Cardiac muscle cell (in vitro differentiated cells and primary cell): ENCODE measurements at places on chromosomes 12 and 14. TPM values are rescaled to one million over a fixed set of nuclear protein-coding genes. Genes with fewer than 3 reads are reported as not detected.

DNA sequence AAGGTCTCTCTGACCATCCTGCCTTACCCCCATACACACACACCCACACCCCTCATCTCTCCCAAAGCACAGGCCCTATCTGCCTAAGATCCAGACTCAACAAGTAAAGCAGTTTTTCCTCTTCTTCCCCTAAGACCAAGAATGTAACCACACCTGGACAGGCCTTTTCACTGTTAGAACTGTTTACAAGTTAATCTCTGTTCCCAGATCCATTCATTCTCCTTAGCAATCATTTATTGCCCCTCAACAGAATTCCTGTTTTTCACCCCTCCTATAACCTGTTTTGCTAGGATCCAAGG lies 1.9 kb upstream of the CIROP start:
- no peaks in the 10 kb centered on the region for H3K27me3 ChIP-seq
- DNase-seq, result no peak
- H3K4me1 ChIP-seq, result peaks cover 4% of the 10 kb centered on the region

DNA sequence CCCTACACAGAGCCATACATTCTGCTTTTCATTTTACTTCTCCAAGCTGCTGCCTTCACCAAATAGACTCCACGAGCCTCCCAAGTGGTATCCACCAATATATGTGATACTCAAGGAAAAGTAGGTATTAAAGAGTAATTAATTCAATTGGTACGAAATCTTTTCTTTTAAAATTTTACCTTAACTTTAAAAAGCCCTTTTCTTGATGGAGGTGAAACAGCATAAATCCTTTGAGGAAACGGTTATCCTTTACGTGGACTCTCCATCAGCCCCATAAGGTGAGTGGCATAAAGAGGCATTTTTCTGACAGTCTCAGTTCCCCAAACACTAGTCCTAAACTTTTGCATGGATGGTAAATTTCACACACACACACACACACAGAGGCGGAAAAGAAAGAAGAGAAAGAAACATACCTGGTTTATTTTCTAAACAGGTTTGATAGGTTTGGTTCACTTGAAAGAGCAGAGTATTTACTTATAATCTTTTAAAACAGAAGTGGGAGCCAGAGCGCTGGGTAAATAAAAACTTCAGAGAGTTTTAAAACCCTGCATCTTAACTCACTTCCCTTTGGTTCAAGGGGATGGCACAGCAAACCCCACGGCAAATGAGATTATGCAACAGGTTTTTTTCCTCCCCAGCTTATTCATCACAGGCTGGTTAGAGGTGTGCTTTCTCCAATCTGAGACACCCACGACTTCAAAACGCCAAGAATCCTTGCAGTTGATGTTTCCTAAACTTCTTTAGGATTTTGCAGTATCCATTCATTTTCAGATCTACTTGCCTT lies 1.9 kb downstream of the DUSP16 start:
- H3K4me3 ChIP-seq, result peak overlapping the region; percentile 99
- DNase-seq, result peak; percentile 76
- peak overlapping the region; percentile 100 for H3K27ac ChIP-seq
- H3K27me3 ChIP-seq, result no peaks in the 10 kb centered on the region
- H3K4me1 ChIP-seq, result peaks cover 26% of the 10 kb centered on the region

DNA sequence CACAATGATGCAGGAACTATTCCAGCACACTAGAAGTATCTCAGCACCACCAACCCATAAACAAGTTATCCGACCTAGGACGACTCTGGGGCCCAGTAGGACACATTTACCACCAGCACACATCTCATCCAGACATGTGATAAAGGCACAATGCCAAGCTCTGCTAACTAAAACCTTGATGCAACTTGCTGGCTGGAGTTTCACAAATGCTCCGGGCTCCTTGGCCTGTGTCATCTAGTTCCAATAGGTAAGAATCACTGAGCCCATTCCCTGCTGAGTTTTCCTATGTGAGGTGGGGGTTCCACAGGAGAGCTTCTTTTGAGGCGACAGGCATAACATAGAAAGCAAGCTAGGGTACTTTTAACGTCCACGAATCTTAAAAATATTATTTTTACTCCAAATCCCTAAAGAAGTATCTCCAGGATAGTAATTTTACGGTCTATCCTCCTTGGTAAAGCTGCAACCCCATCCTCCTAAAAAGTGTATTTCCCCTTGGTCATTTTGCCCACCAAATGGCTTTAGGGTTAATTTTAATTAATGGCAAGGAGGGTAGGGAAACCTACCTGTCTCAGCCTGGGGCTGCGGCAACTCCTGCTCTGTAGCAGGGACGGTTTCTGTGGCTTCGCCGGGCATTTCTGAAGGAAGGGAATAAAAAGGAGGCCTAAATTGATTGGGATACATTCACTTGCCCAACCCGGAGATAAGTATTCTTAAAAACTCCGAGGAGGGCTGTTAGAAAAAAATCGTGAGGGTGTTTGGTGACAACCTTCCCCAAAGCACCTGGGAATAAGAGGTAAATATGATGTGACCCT lies 1.0 kb downstream of the NACA start:
- peak overlapping the region; percentile 98 for H3K27ac ChIP-seq
- H3K4me1 ChIP-seq, result peaks cover 48% of the 10 kb centered on the region
- no peaks in the 10 kb centered on the region for H3K27me3 ChIP-seq
- H3K4me3 ChIP-seq, result peak overlapping the region; percentile 86

DNA sequence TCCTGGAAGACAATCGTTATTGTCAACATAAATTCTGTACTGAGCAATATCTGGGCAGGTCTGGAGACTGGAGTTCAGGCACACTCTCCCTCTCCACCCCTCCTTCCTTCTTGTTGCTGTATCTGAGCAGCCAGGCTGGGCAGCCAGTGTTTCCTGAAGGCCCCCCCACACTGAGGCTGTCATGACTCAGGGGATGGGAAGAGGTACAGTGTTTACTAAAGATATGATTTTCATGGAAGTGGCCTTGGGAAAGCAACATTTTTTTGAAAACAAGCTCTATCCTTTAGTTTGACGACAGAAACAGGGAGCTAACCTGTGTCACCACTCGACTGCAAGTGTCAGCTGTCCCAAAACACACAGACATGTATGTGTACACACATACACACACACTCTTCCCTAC lies 1485.4 kb upstream of the TMEM132C start:
- DNase-seq, result no peak
- H3K4me3 ChIP-seq, result no peak overlapping the region

DNA sequence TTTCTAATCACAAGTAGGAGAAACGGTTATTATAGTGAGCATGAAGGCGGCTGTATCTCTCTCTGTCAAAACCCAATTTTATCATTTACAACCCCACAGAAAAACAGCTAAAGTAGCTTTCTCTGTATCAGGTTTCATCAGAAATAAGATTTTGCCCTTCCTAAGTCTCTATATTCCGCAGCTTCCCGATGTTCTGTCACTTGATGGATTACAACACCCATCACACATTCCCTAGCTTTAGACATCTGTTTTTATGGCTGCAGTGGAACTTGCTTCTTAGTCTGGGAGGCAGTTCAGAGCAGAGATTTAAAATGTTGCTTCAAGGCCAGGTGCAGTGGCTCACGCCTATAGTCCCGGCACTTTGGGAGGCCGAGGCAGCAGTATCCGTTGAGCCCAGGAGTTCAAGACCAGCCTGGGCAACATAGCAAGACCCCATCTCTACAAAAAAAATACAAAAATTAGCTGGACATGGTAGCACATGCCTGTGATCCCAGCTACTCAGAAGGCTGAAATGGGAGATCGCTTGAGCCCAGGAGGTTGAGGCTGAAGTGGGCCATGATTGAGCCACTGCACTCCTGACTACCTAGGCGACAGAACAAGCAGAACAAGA lies 27.6 kb upstream of the FOXN3 start:
- no peaks in the 10 kb centered on the region for H3K4me1 ChIP-seq
- H3K27ac ChIP-seq, result no peak overlapping the region
- no peaks in the 10 kb centered on the region for H3K36me3 ChIP-seq
- no peak overlapping the region for H3K4me3 ChIP-seq

DNA sequence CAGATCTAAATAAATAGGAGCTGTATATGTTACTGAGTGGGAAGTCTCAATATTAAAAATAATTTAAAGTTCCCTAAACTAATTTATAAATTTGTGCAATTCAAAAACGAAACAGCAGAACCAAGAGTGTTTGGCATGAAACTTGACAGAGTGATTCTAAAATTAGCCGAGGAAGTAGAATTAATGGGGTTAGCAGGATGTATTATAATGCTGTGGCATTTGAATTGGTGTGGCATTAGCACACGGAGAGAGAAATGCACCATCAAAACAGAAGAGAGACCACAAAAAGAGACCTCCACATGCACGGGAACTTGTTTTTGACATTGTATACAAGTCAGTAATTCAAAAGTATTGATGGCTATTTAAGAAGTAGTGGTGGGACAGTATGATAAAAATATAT lies 366.0 kb upstream of the RGS6 start:
- no peak for DNase-seq
- no peak overlapping the region for H3K4me3 ChIP-seq
- H3K27me3 ChIP-seq, result no peaks in the 10 kb centered on the region
- no peaks in the 10 kb centered on the region for H3K36me3 ChIP-seq
- H3K27ac ChIP-seq, result no peak overlapping the region
- peaks cover 12% of the 10 kb centered on the region for H3K4me1 ChIP-seq

DNA sequence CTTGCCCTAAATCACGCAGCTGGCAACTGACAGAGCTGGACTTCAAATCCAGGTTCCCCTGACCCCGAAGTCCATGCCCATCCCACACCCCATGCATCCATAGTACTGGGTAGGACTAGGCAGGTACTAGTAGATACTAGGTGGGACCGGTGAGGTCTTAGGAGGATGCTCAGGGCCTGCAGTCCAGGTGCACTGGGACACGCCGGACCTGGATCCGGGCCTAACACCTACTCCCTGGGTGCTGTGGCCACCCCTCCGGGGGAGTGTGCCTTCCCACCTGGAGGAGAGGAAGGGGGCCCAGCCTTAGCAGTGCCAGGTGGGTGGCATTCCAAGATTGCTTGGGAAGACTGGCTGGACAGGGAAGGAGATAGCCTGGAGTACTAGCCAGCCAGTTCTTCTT lies 64.8 kb downstream of the CACNA1C start:
- no peak overlapping the region for H3K27ac ChIP-seq
- peaks cover 13% of the 10 kb centered on the region for H3K36me3 ChIP-seq
- H3K27me3 ChIP-seq, result no peaks in the 10 kb centered on the region
- DNase-seq, result no peak
- peaks cover 14% of the 10 kb centered on the region for H3K4me1 ChIP-seq
- H3K4me3 ChIP-seq, result no peak overlapping the region

- H3K4me3 ChIP-seq, result no peak overlapping the region
- no peak for DNase-seq
These were observed 202.0 kb upstream of the KRR1 start for GRCh38 chr12:75713434-75713833.

DNA sequence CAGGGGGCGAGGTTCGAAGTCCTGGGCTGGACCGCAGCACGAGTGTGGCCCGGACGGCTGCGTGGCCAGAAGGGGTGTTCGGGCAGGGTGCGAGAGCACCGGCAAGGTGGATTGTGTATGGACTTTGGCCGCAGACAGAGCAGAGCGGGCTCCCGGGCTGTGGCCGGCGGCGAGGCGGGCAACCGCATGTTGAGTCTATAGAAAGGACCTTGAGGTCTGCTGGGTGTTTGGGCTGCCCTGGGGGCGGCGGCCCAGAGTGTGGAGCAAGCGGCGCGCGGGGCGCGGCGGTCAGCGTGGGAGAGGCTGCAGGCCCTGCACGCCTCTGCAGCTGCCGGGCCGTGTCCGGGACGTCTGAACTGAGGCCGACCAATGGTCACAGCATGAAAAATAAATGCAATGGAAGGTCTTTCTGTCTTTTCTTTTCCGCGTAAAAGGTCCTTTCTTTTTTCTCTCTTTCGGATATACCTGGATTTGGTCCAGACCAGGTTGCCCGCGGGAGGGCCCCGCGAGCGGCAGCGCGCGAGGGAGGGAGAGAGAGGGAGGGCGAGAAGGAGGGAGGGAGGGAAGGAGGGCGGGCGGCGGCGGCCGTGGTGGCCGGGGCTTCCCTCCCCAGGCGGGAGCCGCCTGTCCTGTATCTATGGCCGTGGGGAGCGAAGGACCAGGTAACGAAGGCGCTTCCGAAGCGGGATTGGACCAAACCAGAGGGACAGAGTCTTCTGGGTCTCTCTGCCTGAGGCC lies 5.5 kb upstream of the HOXC9 start:
- DNase-seq, result no peak
- H3K27ac ChIP-seq, result no peak overlapping the region
- H3K4me1 ChIP-seq, result no peaks in the 10 kb centered on the region
- no peak overlapping the region for H3K4me3 ChIP-seq

- DNase-seq, result no peak
- H3K27me3 ChIP-seq, result peaks cover 11% of the 10 kb centered on the region
- no peaks in the 10 kb centered on the region for H3K36me3 ChIP-seq
- H3K4me3 ChIP-seq, result no peak overlapping the region
These were observed 3.8 kb downstream of the GALNT16 start for GRCh38 chr14:69263771-69264170.

DNA sequence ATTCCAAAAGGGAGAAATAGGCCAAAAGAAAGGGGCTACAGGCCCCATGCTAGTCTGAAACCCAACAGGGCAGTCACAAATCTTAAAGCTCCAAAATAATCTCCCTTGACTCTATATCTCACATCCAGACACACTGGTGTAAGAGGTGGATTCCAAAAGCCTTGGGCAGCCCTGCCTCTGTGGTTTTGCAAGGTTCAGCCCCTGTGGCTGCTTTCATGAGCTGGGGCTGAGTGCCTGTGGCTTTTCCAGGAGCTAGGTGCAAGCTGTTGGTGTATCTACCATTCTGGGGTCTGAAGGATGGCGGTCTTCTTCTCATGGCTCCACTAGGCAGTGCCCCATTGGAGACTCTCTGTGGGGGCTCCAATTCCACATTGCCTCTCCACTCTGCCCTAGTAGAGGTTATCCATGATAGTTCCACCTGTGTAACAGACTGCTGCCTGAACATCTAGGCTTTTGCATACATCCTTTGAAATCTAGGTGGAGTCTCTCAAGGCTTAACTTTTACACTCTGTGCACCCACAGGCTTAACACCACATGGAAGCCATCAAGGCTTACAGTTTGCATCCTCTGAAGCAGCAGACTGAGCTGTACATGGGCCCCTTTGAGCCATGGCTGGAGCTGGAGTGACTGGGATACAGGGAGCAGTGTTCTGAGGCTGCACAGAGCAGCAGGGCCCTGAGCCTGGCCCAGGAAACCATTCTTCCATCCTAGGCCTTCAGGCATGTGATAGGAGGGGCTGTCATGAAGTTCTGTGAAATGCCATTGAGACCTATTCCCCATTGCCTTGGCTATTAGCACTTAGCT lies 66.5 kb upstream of the ABCD2 start:
- H3K27ac ChIP-seq, result no peak overlapping the region
- DNase-seq, result no peak
- no peaks in the 10 kb centered on the region for H3K36me3 ChIP-seq
- no peaks in the 10 kb centered on the region for H3K27me3 ChIP-seq

- no peak for DNase-seq
- peaks cover 11% of the 10 kb centered on the region for H3K36me3 ChIP-seq
- no peaks in the 10 kb centered on the region for H3K4me1 ChIP-seq
- H3K27ac ChIP-seq, result no peak overlapping the region
- no peaks in the 10 kb centered on the region for H3K27me3 ChIP-seq
These were observed 69.3 kb downstream of the EEA1 start for GRCh38 chr12:92859650-92860386.

The OTUB2 gene
- 2.4 and 4.1 TPM in 2 replicates for total RNA-seq

The SIX4 gene
- 11.7 and 25.0 TPM in 2 replicates for total RNA-seq

The NELL2 gene
- total RNA-seq, result 1.6 and 7.9 TPM in 2 replicates

The WNK1 gene
- total RNA-seq, result 74.0 and 145 TPM in 2 replicates

The EPYC gene
- not detected in 2 replicates for total RNA-seq
